ENCODE measurements at places on chromosomes 6 and 20.

DNA sequence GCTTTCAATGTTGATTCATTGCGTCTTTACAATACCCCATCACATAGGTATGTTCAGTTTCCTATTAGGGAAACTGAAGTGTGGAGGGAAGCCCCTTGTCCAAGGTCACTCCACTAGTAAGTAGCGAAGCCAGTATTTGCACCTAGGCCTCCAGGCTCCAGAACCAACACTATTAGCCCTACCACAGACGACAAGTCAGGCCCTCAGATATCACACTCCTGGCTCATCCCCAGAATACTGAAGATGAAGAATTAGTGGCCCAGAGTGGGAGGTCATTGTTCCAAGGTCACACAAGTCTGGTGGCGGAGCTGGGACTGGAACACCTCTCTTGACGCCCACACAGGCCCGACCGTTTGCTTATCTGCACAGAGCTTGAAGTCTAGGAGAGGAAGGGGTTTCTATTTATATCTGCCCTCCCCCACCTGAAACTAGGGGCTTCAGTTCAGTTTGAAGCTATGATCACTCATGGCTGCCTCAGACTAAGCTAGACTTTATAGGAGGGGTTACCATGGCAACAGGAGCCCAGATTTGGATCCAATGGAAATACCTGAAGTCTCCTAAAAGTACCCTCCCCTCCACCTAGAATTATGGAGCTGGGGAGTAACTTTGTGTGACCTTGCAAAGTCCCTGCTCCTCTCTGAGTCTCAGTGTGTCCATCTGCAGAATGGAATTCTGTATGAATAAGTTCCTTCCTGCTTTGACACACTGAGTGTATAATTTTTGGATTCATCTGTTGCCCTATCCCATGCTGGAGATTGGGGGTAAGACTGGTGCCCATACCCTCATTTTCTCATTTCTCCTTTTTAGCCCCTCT is 2.2 kb downstream of the SNTA1 start:
- DNase-seq = no peak

DNA sequence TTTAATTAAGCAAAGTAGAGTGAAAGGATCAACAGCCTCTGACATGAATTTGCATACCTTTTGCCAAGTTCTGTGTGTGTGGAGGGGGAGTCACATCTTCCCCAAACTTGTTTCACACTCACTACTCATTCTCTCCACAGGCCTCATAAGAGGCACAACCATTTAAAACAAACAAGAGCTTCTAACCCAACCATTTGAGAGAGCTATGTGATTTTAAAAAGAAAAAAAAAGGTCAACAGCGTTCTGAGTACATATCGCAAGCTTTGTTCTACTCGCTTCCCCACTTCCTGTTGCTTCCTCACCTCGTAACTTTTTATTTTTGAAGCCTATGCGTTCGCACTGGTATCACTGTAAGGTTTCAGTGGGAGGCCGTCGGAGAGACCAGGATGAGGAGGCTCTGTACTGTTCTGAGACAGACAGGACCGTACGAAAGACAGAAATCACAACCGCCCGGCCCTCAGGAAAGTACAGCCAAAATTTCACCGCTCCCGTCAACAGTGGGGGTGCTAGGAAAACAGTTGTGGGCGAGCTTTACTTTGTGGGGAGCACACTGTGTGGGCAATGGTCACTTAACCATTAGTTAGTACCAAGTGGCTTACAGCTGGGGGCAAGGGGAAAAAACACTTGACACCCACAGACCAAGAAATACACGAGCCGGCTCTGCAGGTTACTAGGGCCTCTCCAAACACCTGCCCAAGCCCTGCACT is 61.3 kb downstream of the TRERF1 start:
- peak; percentile 84 for DNase-seq

DNA sequence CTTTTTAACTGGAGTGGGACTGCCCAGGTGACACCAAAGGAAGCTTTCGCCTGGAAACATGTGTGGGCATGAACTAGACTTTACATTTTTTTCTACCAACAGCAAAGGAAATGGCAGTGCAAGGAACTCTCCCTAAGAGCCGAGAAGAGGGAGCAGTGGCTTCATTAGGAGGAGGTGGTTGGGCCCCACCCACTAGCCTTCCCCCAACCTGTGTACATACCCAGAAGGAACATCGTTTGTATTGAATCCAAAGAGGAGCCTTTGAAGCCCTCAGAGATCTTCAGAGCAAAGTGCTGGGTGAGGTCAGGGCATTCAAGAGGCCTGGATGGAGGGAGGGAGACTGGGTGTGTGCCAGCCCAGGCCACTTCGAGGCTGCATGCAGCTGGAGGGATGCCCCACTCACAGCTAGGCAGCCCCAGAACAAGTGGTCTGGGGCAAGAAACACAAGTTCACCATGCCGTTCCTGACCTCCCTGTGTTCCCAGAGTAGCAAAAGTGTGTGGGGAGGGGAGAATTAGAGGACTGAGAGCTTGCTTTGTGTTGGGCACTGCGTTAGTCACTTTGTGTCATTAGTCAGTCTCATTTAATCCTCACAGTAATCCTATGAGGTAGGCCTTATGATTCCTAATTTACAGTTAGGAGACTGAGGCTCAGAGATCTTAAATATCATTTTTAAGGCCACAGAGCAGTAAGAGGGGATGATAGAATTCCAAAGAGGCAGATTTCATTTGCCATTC is 191.6 kb upstream of the SUPT3H start:
- no peak for DNase-seq

GRCh38 chr20:24443436-24443835 is 26.0 kb upstream of the SYNDIG1 start:
- no peak for DNase-seq

GRCh38 chr6:41426888-41427641 is 91.7 kb downstream of the NCR2 start:
- DNase-seq = no peak

GRCh38 chr6:73796881-73797280 is 100.9 kb downstream of the CD109 start:
- DNase-seq = no peak

- DNase-seq = peak; percentile 65
Observed at GRCh38 chr6:114007516-114007915, 36.6 kb upstream of the HDAC2 start.

DNA sequence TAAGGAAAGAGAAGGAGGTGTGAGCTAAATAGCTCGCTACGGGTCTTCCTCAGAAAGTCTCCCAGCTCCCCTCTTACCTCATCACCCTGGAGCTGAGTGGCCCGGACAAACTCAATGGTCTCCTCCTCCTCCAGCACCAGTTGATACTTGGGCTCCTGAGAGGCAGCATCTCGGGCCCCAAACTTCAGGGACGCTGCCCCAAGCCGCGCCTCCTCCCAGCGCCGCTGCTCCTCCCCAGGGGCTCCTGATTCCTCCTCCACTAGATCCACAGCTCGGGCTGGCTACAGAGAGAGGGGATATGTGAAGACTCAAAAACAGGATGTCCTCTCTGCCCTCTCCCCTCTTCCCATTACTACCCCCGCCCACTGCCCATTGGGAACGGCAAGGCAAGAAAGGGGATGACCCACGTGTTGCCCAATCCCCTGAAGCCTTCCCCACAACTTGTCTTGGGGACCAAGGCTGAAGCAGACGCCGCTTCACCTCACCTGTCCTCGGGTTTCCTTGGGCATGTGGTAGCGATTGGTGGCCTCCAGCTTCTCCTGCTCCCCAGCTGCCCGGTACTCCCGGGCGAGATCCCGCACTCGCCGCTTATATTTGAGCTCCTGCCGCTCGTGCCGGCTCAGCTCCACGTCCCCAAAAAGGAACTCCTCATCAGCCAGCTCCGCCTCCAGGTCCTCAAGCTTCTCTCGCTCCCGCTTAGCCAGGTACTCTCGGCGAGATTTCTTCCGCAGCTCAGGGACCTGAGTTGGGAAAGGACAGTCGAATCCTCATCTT is 7.6 kb downstream of the DHX16 start:
- no peak for DNase-seq

DNA sequence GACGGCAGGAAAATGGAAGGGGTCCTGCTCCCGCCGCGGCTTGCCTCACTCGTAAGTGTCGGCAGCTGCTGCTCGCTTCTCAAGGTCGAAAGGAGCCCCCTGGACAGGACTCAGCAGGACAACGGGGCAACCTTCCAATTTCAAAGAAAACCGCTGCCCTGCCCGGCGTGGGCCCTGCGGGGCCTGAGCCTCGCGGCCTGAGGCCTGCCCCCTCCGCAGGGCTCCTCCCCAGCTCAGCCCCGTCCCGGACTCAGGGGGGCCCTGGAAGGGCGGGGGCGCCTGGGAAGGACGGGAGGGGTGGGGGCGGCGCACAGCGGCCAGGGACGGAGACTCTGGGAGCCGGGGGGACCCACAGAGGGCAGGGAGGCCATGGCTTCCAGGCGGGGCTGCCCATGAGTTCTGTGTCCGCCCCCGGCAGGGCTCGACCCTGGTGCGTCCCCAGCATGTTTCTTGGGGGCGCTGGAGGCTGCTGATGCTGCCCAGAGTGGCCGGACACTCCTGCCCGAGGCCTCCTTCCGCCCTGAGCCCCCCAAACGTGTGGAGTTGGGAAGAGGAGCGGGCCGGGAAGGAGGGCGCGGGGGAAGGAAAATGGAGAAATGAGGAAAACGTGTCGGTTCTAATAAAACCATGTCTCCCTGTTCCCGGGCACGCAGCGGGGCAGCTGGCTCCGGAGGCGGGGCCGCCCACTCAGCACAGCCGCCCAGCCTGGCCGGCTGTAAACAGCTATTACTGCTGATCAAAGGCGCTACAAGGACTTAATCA is 114.6 kb downstream of the DLL1 start:
- no peak for DNase-seq

DNA sequence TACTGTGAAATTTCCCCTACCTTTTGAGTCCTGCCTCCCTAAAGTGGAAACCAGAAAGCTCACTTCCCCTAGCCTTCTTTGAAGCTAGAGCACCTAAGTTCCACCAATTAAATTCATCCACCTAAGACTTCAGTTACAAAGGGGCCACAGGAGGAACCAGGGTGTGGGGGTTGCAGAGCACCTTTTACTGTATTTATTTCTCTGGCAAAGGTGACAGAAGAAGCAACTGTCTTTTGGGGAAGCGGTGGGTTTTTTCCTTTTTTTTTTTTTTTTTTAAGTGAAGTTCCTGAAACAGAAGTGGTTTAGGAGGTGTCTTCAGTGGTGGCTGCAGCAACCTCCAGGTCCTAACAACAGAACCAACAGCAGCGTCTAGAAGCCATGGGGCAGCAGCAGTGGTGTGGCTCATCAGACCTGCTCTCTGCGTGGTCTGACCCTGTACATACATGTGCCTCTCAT is 13.1 kb downstream of the PSMB9 start:
- no peak for DNase-seq

GRCh38 chr20:47067776-47068175 is 173.1 kb downstream of the EYA2 start:
- no peak for DNase-seq

DNA sequence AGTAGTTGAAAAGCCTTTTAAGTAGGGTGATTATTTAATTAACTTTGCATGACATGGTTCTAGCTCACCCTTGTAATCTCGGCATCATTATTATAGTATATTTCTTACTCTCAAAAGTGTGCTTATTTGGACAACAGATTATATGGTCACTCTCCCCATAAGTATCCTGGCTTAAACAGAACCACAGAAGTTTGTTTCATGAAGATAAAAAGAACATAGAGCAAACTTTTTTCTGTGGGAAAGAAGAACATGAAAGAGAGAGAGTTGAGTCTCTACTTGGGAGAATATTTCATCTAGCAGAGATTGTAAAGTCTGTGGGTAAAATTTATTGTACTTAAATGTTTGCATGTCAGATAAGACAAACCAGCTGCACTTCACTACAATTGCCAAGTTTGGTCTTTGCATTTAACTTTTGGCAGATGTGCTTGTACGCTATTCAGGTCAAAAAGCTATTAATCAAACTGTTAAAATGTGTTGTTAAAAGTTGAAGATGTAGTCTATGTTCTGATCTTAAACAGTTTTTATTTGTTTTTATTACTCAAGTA is 33.4 kb upstream of the PRIM2 start:
- no peak for DNase-seq

All from activated effector memory CD4-positive, alpha-beta T cell treated with anti-CD3 and anti-CD28 coated beads, Interleukin-2, amount 50 U/mL, for 16 hours (primary cell).